Activated T-helper 17 cell treated with anti-CD3 and anti-CD28 coated beads, Interleukin-2, amount 50 U/mL, for 72 hours (primary cell): ENCODE measurements at places on chromosomes 11 and 22. TPM values are rescaled to one million over a fixed set of nuclear protein-coding genes. Genes with fewer than 3 reads are reported as not detected.

GRCh38 chr22:35971456-35972119, 57.0 kb downstream of the RBFOX2 start:
- ATAC-seq = no peak

DNA sequence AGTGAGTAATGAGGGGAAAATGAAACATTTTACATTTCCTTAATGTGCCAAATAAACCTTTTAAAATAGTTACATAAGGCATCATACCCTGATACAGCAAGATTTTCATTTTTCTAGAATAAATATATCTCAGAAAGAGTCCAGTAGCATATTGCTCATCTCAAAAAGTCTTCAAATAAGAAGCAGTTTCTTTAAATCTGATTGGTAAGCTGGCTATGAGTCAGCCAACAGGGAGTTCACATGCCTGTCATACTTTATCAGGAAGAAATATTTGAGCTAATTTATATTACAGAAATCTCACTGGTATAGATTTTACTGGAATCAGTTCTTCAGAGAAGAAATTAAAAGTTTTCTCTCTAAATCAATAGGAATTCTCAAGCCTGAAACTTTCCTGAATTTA, 258.1 kb downstream of the C11orf87 start:
- no peak for ATAC-seq

GRCh38 chr22:48088251-48088650, 1325.8 kb downstream of the TBC1D22A start:
- ATAC-seq = no peak

DNA sequence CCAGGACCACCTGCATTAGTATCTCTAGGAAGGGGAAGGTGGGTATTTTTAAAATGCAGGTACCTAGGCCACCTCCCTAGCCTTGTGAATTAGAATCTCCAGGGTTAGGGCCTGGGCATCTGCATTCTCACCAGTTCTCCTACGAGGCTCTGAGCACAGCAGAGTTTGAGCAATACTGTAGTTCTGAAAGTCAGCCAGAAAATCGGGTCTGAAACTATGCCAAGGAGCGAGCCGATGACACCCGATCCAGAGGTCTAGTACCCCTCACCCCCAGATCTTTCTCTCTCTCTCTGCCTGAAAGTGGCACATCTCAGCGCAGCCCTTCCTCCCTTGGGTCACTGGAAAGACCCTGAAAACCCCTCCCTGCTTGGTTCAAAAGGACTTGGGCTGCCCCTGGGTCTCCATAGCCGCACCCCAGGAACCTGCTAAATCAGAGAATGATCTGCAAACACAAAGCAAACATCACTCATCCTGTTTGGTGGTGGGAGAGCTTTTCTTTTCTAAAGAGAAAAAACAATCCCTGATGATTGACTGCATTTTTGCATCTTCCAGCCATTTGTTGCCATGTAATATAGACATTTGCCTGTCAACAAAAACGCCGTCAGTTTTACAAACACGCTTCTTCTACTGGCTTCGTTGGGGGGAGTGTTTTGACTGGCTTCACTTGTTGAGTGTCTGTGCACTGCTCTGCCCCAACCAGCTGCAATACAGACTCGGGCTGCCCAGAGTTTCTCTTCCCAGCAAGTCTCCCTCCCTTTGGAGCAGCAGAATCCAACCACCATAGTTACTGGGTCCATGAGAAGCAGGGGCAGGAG, 229.9 kb downstream of the MN1 start:
- no peak for ATAC-seq

- ATAC-seq = no peak
Measured at GRCh38 chr11:77386178-77386577, 84.7 kb upstream of the GDPD4 start.

DNA sequence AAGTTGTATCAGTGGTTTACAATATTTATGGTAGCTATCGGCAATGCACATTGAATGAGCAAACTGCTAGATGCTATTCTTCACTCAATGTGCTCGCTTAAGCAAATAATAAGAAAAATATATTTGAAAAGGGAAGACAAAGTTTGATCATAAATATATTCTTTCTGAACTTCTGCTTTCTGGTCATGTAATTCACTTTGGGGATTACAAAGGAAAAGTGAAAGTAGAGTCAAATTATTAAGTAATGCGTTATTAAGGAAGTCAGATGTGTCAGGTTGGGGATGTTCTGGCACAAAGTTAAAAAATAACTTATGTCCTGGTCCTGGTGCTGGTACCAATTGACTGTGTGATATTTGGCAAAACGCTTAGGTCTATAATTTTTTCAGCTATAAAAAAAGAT, 98.0 kb upstream of the TRIM77 start:
- ATAC-seq = no peak

DNA sequence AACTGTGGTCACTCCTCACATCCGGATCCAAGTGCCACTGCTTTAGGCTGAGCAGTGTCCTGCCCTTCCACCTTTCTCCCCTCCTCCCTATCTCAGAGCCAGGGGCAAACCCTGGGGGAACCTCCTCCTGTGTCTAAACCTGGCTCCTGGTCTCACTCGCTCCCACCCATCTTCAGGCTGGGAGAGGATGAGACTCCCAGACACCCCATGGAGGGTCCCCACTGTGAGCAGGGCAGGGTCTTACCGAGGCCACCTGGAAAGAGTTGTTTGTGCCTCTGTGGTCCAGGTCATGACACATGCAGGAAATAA, 93.6 kb downstream of the PDE2A start:
- no peak for ATAC-seq

- no peak for ATAC-seq
Measured at GRCh38 chr11:56307836-56308235, 7.1 kb upstream of the OR8K3 start.

DNA sequence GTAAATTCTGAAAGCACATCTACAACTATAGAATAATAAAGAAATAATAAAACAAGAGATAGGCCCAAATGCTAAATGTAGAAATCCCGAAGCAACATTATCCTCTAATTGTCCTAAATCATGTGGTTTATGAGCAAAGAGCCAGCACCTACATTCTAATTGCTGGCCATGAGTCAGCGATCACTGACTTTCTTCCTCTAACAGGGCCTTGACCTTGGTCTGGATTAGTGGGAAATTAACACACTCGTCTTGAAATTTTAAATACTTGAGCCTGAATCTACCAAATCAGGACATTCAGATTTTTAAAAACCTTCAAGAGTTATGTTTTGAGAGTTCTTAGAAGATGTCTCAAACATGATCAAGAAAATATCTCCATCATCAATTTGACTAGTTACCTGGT, 727.6 kb downstream of the METTL15 start:
- no peak for ATAC-seq

- ATAC-seq = no peak
Measured at GRCh38 chr11:92657226-92657625, 312.2 kb upstream of the MTNR1B start.

DNA sequence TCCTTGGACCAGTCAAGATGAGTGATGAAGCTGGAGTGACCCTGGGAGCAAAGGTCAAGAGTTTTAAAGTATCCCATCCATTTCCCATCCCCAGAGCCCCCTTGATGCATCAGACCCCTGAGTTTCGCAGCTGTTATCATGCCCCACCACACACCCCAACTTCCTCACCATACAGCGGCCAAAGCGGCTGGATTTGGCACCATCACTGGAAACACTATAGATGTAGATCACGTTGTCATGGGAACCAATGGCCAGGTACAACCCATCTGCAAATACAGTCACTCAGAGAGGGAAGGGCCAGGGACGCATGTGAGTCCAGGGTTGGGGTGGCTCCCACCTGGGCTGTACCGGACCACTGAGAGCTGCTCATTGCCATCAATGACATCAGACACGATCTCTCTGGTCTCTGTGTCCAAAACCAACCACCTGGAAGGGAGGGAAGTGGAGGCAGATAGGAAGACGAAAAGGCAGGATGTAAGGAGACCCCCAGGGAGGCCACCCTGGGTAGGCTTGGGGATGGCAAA, 2.2 kb upstream of the MTA2 start:
- no peak for ATAC-seq

DNA sequence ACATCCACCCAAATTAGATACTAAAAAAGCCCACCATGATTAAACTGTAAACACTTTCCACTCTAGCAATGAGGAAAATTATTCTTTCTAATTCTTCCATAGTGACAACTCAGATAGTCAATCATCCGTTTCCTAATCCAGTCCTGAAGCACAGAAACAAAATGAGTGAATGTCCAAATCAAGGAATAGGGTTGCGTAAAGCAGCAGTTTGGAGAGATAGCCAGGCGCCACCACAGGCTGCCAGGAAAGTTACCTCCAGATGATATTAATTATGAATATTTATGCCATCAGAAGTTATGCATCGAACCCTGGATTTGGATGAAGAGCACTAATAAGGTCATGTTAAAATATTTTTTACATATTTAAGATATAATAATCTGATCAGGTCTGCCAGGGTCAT, 63.2 kb downstream of the ETS1 start:
- no peak for ATAC-seq

- ATAC-seq = no peak
Measured at GRCh38 chr11:111735262-111736116, 30.7 kb downstream of the PPP2R1B start.

- no peak for ATAC-seq
Measured at GRCh38 chr11:134480136-134480712, 68.2 kb upstream of the B3GAT1 start.

MMP27 gene
- total RNA-seq = not detected
